ENCODE measurements at places on chromosomes 2 and 18.

GRCh38 chr2:147631294-147631693 lies 213.5 kb upstream of the ACVR2A start:
- DNase-seq: no peak

DNA sequence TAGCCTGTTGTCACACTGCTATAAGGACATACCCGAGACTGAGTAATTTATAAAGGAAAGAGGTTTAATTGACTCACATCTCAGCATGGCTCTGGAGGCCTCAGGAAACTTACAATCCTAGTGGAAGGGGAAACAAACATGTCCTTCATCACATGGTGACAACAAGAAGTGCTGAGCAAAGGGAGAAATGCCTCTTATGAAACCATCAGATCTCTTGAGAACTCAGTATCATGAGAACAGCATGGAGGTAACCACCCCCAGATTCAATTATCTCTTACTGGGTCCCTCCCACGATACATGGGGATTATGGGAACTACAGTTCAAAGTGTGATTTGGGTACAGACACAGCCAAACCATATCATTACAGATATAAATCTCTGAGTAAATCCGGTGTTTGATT lies 148.7 kb downstream of the PRPF40A start:
- no peak for DNase-seq

GRCh38 chr2:24859968-24860600 lies 60.0 kb downstream of the ADCY3 start:
- no peak for DNase-seq

DNA sequence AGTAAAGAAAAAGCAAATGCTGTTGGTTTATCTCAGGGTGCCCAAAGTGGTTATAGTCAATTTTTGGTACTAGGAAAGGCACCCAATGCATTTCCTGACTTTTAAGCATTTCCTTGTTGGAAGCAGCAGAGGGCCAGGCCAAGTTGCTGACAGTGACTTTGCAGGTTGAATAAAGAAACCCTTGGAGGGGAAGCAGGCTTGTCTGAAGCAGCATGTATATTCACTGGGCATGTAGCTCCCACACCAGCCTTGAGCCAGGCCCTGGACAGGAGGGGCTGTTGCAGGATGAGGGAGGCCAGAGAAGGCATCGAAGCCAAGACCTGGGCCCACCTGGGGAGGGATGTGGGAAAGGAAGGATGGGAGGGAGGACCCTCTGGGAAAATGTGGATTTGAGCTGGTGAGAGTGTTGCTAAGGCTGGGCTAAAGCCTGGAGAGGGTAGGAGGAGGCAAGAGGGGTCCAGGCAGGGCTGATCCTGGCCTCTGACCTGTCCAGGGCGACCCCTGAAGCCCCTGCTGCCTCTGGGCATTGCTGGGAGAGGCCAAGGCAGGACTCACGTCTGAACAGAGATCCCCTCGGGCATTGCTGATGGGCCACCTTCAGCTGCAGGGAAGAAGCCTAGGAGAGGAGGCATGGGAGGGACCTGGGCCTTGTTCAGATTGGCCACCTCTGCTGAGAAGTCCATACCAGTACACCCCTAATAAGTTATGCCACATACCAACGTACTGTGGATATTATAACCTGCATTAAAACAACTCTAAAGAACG lies 79.6 kb downstream of the STPG4 start:
- no peak for DNase-seq

DNA sequence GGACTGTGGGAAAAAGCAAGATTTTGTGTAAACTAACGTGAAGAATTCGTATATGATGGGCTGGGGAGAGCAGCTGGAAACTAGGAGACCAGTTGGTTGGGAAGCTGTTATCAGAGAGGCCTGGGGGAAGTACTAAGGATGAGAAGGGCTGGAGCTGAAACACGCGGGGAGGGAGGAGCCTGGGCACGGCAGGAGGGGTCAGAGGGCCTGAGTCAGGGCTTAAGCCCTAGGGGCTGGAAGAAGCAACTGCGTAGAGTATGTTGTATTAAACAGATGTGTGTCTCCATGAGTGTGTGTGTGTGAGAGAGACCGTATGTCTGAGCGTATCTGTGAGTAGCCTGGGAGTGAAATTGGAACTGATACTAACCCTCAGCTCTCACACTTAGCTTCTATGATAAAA lies 8.4 kb downstream of the POMC start:
- no peak for DNase-seq

DNA sequence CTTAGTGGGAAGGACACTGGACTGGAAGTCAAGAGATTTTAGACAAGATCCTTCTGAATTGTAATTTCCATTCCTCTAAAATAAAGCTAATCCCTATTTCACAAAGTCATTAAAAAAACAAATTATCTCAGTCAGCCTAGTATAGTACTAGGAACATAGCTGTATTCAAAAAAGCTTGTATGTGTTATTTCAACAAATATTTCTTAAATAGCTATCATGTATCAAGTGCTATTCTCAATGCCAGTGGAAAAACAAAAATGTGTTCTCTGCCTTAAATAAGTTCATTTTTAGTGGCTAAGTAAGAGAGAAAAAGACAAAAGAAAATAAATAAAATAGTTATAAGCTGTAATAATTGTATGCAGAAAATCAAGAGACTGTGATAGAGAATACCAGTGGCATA lies 541.8 kb upstream of the CDH2 start:
- no peak for DNase-seq

- DNase-seq: no peak
These were observed 95.8 kb downstream of the SPP2 start for GRCh38 chr2:234146087-234146826.

DNA sequence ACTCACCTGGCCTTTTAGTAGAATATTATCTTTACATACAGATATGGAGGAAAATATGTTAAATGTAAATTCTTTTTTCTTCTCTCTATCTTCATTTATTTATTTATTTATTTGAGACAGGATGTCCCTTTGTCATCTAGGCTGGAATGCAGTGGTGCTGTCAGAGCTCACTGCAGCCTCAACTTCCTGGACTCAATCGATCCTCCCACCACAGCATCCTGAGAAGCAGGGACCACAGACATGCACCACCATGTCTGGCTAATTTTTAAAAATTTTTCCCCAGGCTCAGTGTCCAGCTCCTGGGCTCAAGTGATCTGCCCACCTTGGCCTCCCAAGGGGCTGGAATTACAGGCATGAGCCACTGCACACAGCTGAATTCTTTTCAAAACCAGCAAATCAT lies 20.3 kb downstream of the KYNU start:
- no peak for DNase-seq

GRCh38 chr2:24132543-24132942 lies 9.3 kb downstream of the FAM228B start:
- no peak for DNase-seq

DNA sequence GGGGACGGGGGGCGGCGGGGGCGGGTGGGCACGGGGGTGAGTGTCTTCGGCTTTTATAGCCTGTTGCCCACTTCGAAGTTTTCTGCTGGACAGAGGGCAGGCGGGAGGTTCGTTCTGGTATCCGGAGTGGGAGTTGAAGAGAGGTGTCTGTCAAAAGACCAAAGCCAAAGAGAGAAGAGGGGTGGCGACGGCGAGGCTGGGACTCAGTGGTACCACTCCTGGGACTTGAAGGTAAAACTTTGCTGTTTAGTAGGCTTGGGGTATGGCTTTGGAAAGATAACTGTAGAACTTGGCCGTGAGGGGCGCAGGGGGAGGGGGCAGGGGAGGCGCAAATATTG lies 215.8 kb upstream of the DTNA start:
- no peak for DNase-seq

DNA sequence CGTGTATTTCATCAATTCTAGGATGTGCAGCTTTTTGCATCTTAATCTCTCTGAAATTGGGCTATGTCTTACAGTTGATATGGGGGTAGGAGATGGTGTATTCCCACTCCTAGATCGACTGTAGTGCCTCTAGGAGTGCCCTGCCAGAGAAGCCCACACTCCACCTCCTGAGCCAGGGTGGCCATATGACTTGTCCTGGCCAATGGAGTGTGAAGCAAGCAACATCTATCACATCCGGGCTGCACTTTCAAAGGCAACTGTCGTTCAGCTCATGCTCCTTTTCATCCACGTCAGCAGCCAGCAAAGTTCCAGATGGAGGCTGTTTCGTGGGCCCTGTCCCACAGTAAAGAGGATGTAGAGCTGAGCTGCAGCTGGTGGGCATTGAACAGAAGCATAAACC lies 149.4 kb upstream of the SLC1A4 start:
- DNase-seq: no peak

- DNase-seq: no peak
These were observed 112.4 kb downstream of the SPP2 start for GRCh38 chr2:234162861-234163260.
